ENCODE measurements at places on chromosomes 3 and 15. TPM values are rescaled to one million over a fixed set of nuclear protein-coding genes. Genes with fewer than 3 reads are reported as not detected.

- no peaks in the 10 kb centered on the region for H3K27me3 ChIP-seq
- H3K27ac ChIP-seq: no peak overlapping the region
- H3K36me3 ChIP-seq: no peaks in the 10 kb centered on the region
- H3K4me3 ChIP-seq: no peak overlapping the region
- no peak for DNase-seq
Measured at GRCh38 chr3:153513236-153513635, 351.2 kb downstream of the RAP2B start.

DNA sequence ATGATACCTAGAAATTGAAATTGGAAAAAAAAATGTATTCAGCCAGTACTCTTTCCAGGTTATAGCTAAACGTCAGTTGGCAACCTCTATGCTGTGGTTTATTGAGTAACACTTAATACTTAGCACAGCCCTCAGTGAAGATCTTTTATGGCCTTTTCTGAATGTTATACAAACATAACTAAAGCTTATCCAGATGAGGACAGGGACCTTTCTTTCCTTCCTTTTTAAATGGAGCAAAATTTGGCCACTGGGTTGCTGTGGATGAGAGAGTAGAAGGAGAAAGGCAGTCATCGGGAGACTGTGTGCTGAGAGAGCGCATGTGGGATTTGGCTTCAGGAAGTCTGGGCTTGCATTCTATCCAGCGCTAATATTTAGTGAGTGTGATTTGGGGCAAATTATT, 36.1 kb downstream of the IGF1R start:
- peak overlapping the region; percentile 89 for H3K27ac ChIP-seq
- no peaks in the 10 kb centered on the region for H3K27me3 ChIP-seq
- peak overlapping the region; percentile 74 for H3K4me3 ChIP-seq
- H3K36me3 ChIP-seq: peaks cover 7% of the 10 kb centered on the region
- H3K4me1 ChIP-seq: peaks cover 87% of the 10 kb centered on the region
- DNase-seq: peak; percentile 76

DNA sequence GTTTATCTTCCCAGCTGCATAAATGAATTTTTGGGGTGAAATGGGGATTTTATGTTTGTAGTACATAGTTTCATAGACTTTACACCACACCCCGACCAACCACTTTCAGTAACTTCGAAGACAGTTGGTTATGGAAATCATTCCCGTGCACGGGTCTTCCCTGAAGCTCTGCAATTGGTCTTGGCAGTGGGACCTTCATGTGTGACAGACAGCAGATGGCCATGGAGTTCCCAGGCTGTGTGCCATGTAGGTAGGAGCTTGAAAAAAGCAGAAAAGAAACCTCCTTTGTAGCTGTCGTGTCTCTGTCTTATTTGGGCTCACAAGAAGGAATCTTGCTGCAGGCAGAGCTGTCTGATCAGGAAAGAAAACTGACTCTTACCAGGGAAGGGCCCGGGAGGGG, 25.9 kb downstream of the EXOG start:
- no peaks in the 10 kb centered on the region for H3K27me3 ChIP-seq
- no peak for DNase-seq
- no peak overlapping the region for H3K27ac ChIP-seq
- no peak overlapping the region for H3K4me3 ChIP-seq

EFCC1 gene
- not detected for total RNA-seq

GATM gene
- 0.33 TPM for total RNA-seq

Measured in HFFc6 (cell line).